Stimulated activated CD4-positive, alpha-beta T cell treated with anti-CD3 and anti-CD28 coated beads, Interleukin-2, amount 100 ng/mL, for 4 hours (primary cell): ENCODE measurements at places on chromosomes 12 and 14.

GRCh38 chr14:60328583-60328982 lies 79.6 kb downstream of the PPM1A start:
- DNase-seq, result no peak

DNA sequence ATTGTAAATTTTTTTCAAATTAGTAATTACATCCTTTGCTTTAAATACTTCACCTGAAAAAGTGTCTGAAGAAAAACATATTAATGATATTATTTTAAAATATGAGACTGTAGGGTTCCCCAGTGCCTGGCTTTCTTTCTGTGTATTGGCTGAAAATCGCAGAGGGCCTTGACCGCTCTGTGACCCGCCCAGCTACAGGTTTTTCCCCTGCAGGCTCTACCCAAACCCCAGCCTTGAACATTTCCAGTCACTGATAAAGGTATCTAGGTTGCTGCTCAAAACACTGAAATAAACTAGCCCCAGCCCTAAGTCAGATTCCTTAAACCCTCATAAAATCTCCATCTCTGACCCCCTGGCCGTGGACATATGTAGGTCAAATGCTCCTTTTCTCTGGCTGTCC lies 11.9 kb downstream of the KLRG1 start:
- DNase-seq, result no peak

DNA sequence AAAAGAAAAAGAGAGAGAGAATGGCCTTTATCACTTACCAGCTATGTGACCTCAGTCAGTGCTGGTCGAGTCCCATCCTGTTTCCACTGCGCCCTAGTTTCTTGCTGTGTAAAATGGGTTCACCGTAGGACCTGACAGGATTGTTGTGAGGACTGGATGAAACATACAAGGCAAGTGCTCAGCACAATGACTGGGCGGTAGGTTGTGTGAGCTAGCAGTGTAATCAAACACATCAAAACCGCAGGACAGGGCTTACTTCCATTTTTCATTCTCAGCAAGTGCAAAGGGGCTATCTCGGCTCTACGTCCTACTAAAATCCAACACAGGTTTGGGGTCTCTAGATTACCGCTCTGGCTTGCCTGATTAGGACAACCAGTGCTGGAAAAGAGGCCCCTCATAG lies 36.4 kb upstream of the ATXN2 start:
- DNase-seq, result no peak

- no peak for DNase-seq
Measured at GRCh38 chr14:68396461-68396860, 396.4 kb downstream of the ZFP36L1 start.

- DNase-seq, result no peak
Measured at GRCh38 chr12:13591488-13591887, 389.9 kb downstream of the GRIN2B start.
